ENCODE measurements at places on chromosomes 4 and X.

GRCh38 chr4:186266729-186267456, 904 bp downstream of the F11 start:
- no peak for DNase-seq

GRCh38 chr4:98845960-98846359, 83.0 kb downstream of the EIF4E start:
- DNase-seq: no peak

DNA sequence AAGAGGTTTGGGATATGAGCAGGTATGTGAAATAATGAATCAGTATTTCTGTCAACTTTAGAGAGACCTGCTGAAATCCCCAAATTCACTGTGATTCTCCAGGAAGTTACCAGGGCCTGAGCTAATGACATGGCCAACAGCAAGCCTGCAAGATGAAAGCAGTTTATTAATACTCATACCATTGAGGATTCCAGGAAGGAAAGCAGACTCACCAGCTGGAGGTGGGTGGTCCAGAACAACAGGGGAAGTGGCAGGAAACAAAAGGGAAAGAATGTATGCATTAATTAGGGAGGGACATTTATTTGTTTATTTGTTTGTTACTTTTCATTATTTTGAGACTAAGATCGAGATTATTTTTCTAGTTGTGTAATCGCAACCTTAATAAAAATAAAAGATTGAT, 196.6 kb upstream of the AGA start:
- DNase-seq: no peak

DNA sequence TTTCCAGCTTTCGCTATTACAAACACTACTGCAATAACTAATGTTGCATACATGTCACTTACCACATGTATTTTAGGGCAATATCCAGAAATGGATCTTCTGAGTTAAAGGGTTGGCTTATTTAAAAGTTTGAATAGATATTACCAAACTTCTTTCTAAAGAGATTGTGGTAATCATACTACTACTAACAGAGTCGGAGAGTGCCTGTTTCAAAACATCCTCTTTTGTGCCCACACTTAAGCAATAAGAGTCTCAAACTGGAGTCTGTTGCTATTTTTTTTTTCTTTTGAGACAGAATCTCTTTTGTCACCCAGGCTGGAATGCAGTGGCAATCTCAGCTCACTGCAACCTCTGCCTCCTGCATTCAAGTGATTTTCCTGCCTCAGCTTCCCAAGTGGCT, 35.8 kb downstream of the FGFBP1 start:
- no peak for DNase-seq

- DNase-seq: no peak
These were observed 66.1 kb upstream of the ZNF827 start for GRCh38 chr4:146004730-146005129.

Data from stimulated activated CD8-positive, alpha-beta memory T cell treated with anti-CD3 and anti-CD28 coated beads, Interleukin-4, amount 100 ng/mL, for 4 hours (primary cell).